NCI-H1930 (cell line): ENCODE measurements at places on chromosomes 11 and 22.

GRCh38 chr22:41732096-41732772 is 32.9 kb downstream of the MEI1 start:
- no peak for DNase-seq

GRCh38 chr11:64341429-64341828 is 1.4 kb downstream of the CCDC88B start:
- no peak for DNase-seq

- no peak for DNase-seq
Measured at GRCh38 chr11:12185914-12186313, 75.5 kb downstream of the MICAL2 start.

DNA sequence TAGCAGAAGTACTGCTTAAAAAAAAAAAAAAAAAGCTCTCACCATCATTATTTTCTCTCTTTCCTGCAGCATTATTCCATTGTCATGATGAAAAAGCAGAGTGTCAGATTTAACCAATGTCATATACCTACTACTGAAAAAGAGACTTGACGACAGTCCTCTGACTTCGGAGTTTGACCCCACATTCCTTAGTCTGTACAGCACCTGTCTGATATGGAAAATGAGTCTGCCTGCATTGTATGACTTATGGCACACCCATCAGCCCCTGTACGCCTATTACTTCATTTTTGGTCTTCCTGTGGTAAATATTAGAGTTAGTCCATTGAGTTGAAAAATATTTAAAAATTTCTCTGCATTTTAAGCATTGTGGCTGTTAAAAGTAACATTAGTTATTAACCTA is 54.5 kb upstream of the NOX4 start:
- no peak for DNase-seq

GRCh38 chr22:19138217-19139000 is 6.0 kb downstream of the ESS2 start:
- DNase-seq: no peak

DNA sequence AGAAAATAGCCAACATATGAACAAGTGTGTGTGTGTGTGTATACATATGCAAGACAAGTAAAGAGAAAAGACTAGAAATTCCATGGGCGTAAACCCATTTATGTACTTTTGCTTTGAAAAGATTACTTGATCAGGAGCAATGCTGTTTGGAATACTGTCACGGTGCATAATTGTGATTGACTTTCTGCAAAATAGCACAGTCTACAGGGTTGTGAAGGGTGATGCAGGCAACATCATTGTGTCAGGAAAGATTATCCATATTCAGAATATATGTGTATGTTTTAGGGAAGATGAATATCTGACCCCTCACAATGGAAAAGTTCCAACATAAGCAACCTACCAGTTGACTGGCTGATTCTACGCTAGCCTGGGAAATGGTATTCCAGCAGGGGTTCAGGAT is 307.7 kb downstream of the JRKL start:
- DNase-seq: no peak

- no peak for DNase-seq
Measured at GRCh38 chr11:6636480-6636879, 17.3 kb upstream of the TPP1 start.

DNA sequence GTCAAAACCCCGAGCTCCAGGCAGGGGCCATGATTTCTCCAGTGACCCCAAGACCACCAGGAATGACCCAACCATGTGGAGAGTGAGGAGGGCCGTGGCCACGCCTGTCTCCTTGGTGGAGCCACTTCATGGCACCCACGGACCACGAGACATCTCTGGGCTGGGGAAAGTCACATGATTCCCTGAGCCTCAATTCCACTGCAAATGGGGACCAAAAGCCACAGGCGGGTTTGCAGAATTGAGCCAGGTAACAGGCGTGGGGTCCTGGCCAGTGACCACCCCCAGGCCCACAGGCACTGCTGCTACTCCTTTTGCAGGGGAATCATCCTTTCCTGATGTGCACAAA is 178.9 kb downstream of the CTTN start:
- no peak for DNase-seq

- DNase-seq: no peak
Measured at GRCh38 chr11:90256404-90257157, 33.7 kb upstream of the CHORDC1 start.
